ENCODE measurements at places on chromosomes 6 and 20.

- DNase-seq: no peak
Measured at GRCh38 chr6:22727710-22728109, 158.3 kb downstream of the HDGFL1 start.

GRCh38 chr6:169723991-169724493 lies 258 bp downstream of the PHF10 start:
- no peak for DNase-seq

- DNase-seq: no peak
Measured at GRCh38 chr6:155968921-155969320, 513.3 kb upstream of the NOX3 start.

GRCh38 chr6:112269114-112269513 lies 14.7 kb upstream of the LAMA4 start:
- DNase-seq: no peak

DNA sequence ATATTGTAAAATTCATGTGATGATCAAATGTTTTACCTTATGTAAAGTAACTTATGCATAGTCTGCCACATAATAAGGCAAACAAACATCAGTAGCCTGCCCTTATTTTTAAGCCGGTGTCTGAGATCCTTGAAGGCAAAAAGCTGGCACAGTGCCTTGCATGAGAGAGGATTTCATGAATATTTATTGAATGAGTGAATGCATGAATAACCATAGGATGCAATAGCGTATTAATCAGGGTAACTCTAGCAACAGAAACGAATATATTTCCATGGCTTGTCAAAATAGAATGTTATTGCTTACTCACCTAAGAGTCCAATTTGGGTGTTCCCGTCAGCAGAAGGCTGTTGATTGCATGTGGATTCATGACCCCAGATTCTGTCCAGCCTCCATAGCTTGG lies 34.9 kb downstream of the BTBD3 start:
- no peak for DNase-seq

DNA sequence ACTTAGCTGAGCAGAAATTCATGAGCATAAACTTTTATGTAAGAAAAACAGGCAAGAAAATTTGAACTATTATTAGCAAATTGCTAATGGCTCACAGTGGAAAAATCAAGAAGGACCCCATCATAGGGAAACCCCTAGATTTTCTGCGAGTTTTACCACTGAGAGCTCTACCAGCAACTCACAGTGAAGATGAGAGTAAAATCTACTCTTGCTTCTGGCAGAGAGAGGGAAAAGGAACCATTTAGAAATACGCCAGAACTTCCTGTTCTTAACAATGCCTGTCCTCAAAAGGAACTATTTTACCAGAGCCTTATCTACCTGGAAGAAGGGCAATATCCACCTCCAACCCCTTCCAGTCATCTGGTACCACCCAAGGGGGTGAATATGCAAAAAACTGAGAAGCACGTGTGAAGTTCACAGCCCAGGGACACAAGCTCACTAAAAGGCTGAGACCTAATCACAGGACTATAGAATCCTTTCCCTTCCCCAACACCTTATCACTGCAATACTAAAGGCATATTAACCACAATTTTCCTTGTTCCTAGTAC lies 34.4 kb upstream of the ASF1A start:
- DNase-seq: no peak

- no peak for DNase-seq
Measured at GRCh38 chr6:63140692-63141318, 70.5 kb upstream of the FKBP1C start.

- no peak for DNase-seq
Measured at GRCh38 chr20:61933481-61933950, 132.2 kb downstream of the TAF4 start.

DNA sequence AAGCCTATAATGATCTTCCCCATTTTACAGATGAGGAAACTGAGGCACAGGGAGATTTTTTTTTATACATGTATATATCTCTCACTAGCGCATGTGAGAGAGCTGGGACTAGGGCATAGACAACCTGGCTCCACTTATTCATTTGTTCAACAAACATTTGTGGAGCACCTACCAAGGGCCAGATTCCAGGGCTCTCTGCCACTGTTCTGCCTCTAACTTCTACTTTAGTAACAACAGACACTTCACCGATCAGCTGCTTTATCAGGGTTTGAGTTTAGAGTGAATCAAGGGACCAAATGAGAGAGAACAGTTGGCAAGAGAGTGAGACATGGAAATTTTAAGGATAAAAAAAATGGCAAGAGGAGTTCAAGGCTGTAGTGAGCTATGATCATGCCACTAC lies 7.4 kb downstream of the ADAT2 start:
- no peak for DNase-seq

DNA sequence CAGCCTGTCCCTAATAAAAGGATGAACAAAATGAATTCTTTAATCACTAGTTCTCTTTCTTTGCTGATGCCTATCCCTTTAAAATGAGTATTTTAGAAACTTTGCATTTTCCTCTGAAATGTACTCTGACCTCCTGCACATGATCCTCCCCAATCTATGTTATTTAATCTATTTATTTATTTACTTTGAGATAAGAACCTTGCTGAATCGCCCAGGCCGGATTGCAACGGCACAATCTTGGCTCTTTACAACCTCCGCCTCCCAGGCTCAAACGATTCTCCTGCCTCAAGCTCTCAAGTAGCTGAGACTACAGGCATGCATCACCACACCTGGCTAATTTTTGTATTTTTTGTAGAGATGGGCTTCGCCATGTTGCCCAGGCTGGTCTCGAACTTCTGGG lies 27.9 kb downstream of the ADTRP start:
- DNase-seq: peak; percentile 23

GRCh38 chr6:125945378-125946141 lies 11.0 kb upstream of the HINT3 start:
- peak; percentile 88 for DNase-seq

DNA sequence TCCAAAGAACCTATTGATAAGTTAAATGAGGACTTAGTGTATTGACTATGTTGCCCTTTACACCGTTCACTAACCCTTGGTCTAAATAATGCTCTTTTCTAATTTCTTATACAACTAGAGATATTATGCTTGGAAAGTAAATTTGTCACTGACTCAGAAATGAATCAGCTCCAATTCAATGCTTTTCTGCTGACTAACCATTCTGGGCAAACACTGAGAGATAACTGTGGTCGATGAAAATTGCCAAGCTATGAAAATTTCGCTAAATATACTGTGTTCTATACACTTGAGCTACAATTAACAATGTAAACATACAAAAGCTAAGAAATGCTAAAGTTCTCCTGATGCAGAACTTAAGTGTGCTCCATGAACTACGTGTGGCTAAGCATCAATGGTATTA lies 23.1 kb upstream of the FBXO9 start:
- peak; percentile 73 for DNase-seq

- DNase-seq: no peak
Measured at GRCh38 chr20:55417836-55418235, 587.5 kb downstream of the CBLN4 start.

GRCh38 chr20:57930351-57930750 lies 220.5 kb upstream of the PMEPA1 start:
- DNase-seq: no peak

DNA sequence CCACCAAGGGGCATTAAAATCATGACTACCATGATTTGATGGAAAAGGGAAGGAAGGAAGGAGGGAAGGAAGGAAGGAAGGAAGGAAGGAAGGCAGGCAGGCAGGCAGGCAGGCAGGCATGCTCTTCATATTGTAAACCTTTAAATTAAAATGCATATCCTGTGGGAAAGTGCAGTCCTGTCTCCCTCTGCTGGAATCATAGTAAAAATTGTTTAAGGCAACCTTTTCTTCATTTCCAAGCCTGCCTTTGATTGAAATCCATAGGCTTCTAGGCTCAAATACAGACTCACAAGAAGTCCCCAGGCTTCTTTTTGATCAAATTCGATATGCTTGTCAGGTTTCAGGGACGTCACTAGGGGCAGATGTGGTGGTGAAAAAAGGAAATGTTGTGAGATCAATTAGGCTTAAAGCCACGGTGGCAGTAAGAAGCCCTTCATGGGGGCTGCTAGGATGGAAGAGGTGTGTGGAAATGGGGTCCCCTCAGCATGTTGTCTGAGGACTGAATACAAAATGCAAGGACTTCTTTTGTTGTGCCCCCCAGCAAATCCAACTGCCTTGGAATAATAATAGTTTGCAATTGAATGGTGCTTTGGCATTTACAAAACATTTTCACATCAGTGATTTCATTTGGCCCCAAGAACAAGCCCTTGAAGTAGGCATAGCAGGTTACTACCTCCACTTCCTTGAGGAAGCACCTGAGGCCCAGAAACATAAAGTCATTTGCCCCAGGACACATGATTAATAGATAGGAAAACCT lies 25.6 kb upstream of the GABRR1 start:
- DNase-seq: peak; percentile 24

DNA sequence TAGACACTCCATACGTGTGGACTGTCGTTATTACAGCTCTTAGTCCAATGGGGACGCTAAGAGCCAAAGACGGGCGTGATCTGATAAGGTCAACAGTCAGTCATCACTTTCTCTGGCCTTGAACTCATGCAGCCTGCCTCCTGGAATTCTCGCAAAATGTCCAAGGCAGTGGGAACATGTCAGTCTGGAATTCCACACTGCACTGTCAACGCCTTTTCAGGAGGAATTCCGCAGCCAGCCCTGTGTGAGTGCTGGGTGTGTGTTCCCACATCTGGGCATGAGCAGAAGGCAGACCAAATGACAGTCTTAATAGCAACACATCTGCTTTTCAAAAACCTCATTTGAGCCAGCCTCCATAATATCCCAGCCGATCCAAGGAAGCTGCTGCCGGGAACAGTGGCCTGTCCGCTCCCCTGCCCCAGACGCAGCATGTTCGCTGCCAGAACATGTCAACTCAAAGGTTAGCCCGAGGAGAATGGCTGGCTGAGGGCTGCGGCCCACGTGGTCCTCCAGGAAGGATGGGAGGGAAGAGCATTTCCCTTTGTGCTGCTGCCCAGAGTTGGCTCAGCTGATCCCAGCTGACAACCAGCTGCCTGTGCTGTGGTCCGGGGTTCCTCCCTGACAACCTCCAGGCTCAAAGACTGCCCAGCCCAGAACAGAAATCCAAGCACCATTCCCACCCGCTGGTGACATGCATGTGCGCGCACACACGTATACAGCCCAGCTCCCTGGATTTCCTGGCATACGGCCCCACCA lies 103.1 kb downstream of the SULF2 start:
- DNase-seq: no peak

DNA sequence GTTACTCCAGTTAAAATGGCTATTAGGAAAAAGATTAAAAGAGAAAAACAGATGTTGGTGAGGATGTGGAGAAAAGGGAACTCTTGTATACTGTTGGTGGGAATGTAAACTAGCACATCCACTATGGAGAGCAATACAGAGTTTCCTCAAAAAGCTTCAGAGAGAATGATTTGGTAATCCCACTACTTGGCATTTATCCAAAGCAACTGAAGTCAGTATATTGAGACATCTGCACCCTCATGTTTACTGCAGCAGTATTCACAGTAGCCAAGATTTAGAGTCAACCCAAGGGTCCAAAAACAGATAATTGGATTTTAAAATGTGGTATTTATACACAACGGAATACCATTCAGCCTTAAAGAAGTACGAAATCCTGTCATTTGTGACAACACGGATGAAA lies 469.5 kb downstream of the QKI start:
- no peak for DNase-seq

DNA sequence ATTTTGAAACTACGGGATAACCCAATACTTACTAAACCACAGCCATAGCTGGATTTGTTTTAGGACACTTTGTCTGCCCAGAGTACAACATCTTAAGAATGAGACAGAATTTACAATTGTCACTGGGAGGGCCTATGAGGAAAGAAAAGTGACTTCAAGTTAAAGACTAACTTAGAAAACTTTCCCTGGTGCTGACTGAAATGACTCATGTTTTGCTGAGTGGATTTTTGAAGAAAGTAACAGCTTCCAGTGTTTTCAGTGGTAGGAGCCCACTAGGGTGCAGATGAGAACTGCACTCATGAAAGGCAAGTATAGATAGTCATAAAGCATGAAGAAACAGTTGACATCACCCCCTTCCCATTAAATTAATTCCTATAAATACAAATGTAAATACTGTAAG lies 988.2 kb upstream of the MAP3K7 start:
- no peak for DNase-seq

DNA sequence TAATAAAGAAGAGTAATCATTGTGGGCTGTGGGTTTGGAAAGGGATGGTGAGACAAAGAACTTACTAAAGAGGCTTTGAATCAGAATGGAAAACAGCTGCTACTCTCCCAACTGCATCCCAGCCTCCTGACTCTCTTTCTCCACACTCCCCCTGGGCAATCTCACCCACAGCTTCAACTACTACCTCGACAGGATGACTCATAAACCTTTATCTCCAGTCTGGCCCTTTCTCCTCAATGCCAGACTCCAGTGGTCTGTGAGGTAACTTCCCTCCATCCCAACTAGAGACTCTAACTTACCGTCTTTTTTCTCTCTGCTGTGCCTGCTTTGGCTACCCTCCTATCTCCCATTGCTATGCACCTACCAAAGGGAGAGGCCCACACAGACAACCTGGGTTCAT lies 135.3 kb upstream of the RREB1 start:
- peak; percentile 42 for DNase-seq

All from brain microvascular endothelial cell (primary cell).